ENCODE measurements at places on chromosomes 13 and 19. TPM values are rescaled to one million over a fixed set of nuclear protein-coding genes. Genes with fewer than 3 reads are reported as not detected.

Gene ZNF573
- total RNA-seq = 4.0 TPM

DNA sequence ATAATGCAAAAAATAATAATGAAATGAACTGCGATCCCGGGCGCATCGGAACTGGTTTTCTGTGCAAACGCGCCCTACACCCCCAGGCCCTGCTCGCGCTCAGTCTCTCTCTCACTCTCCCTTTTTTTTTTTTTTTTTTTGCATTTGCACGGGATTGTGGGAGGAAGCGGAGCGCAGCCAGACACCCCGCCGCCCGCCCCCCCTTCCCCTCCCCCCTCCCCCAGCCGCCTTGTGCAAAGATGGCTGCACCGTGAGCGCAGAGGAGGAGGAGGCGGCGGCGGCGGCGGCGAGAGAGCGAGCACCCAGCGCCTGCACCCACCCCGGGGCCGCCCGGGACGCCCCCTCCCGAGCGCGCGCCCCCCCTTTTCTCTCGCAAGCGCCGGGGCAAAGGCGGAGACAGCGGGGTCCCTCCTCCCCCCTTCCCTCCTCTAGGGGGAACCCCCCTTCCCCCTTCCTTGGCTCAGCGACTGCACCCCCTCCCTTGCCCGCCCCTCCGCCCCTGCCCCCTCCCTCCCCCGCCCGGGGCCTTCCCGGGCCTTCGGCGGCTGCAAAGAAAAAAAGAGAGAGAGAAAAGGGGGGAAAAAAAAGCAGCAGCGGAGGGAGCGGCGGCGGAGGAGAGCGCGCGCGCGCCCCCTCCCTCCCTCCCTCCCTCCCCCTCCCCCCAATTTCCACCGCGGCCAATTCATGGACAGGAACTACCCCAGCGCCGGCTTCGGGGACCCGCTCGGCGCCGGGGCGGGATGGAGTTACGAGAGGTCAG lies at the start of gene PRR12:
TSS of gene PRR12 (plus strand) at position 212 of the 760 bp plus-strand sequence. CDS start at position 685, 473 bp downstream.
- peak; percentile 62 for DNase-seq
- no peaks in the 10 kb centered on the region for H3K27me3 ChIP-seq
- peak within 1 kb of the TSS; percentile 77 for H3K4me3 ChIP-seq
- H3K36me3 ChIP-seq = peaks cover 22% of the 10 kb centered on the region
- peak within 1 kb of the TSS; percentile 94 for H3K27ac ChIP-seq

DNA sequence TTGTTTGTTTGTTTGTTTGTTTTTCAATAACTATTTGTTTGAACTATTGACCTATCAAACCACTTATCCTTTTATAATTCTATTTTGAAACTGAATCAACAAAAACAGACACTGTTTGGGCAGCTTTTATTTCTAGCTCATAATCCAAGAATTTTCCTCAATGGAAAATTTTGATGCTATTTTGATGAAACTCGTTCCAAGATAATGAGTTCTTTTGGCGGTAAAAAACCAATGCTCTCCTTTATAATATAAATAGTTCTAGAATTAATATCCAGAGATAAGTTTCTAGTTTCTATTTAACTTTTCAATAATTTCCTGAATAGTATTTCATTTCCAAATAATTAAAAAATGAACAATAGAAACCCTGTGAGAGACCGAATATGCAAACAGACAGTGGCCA lies 146.5 kb upstream of the EDNRB start:
- no peaks in the 10 kb centered on the region for H3K36me3 ChIP-seq
- no peak overlapping the region for H3K27ac ChIP-seq
- H3K27me3 ChIP-seq = no peaks in the 10 kb centered on the region
- no peak for DNase-seq
- H3K4me3 ChIP-seq = no peak overlapping the region

Gene MAB21L1
- total RNA-seq = 0.19 TPM

GRCh38 chr13:27038323-27038722 lies 133.3 kb downstream of the USP12 start:
- peaks cover 6% of the 10 kb centered on the region for H3K4me1 ChIP-seq
- no peaks in the 10 kb centered on the region for H3K27me3 ChIP-seq
- DNase-seq = no peak

DNA sequence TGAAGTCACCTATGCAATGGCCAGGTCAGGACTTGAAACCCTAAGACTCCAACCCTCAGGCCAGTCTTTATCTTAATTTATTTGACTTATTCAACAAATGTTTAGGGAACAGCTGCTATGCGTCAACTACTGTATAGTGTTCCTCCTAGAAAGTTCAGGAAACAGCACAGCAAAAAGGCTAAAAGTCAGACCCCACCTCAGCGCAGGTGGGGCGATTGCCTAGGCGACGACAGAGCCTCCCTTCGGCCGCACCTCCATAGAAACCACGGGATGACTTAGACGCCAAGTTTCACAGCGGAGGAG lies 502 bp downstream of the VRK3 start:
- peak overlapping the region; percentile 95 for H3K27ac ChIP-seq
- no peaks in the 10 kb centered on the region for H3K36me3 ChIP-seq
- H3K27me3 ChIP-seq = no peaks in the 10 kb centered on the region
- no peak for DNase-seq
- peak overlapping the region; percentile 93 for H3K4me3 ChIP-seq
- H3K4me1 ChIP-seq = peaks cover 5% of the 10 kb centered on the region

GRCh38 chr13:92989301-92989700 lies 237.3 kb upstream of the GPC6 start:
- no peaks in the 10 kb centered on the region for H3K27me3 ChIP-seq
- H3K4me1 ChIP-seq = no peaks in the 10 kb centered on the region
- H3K4me3 ChIP-seq = no peak overlapping the region
- no peak for DNase-seq
- H3K27ac ChIP-seq = no peak overlapping the region
- H3K36me3 ChIP-seq = no peaks in the 10 kb centered on the region

DNA sequence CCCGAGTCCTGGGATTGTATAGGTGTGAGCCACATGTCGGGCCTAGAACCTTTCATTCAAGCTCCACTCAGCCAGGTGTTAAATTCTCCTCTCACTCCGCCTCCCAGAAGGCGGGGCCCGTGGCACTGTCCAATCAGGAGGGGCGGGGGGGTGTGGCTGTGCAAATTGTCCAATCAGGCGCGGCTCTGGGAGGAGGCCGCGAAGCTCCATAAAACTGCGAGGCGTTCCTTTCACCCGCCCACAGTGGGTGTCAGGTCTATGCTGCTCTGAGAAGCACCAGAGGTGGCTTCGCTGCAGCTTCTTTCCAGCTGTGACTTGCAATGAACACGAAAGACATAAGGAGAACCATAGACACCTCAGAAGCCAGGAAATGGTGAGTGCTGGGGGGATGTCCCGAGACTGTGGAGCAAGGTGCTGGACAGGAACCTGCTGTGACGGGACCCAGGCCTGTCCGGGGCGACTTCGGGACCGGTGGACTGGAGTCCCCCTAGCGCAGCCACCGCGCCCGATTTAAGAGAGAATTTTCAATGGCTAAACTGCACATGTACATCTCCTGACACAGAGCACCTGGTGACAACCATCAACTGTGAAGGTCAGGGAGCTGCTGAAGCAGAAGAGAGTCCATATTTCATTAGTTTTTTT lies 3.0 kb upstream of the ZNF136 start:
- DNase-seq = no peak
- no peaks in the 10 kb centered on the region for H3K4me1 ChIP-seq
- H3K4me3 ChIP-seq = no peak overlapping the region
- H3K36me3 ChIP-seq = peaks cover 3% of the 10 kb centered on the region
- no peaks in the 10 kb centered on the region for H3K27me3 ChIP-seq

GRCh38 chr13:91101381-91101780 lies 246.1 kb upstream of the MIR17HG start:
- DNase-seq = no peak
- no peak overlapping the region for H3K4me3 ChIP-seq
- no peak overlapping the region for H3K27ac ChIP-seq
- H3K27me3 ChIP-seq = no peaks in the 10 kb centered on the region
- no peaks in the 10 kb centered on the region for H3K36me3 ChIP-seq
- H3K4me1 ChIP-seq = no peaks in the 10 kb centered on the region

DNA sequence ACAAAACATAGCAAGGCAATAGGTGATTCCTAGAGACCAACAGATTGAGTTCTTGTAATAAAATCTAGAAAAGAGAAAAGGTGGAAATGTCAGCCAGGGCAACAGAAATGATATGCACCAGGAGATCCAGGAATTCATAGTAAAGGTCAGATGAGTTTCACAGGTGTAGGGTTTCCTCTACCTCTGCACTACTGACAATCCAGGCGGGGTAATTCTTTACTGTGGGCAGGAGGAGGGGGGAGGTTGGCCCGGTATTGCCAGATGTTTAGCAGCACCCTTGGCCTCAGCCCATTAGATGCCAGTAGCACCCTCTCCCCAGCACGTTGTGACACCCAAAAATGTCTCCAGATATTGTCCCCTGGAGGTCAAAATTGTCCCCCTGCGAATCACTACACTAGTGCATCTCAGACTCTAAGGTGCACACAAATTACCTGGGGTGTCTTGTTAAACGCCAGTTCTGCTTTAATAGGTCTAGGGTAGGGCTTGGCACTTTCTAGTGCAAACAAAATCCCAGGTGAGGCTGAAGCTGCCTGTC lies 3.5 kb upstream of the UBAC2 start:
- H3K36me3 ChIP-seq = no peaks in the 10 kb centered on the region
- no peak overlapping the region for H3K27ac ChIP-seq
- no peak overlapping the region for H3K4me3 ChIP-seq

GRCh38 chr13:110319397-110319773 lies 12.3 kb downstream of the COL4A2 start:
- no peak overlapping the region for H3K4me3 ChIP-seq
- DNase-seq = no peak
- no peaks in the 10 kb centered on the region for H3K36me3 ChIP-seq
- H3K4me1 ChIP-seq = peaks cover 75% of the 10 kb centered on the region
- H3K27ac ChIP-seq = peak overlapping the region; percentile 88

Gene NR2F6
- 75.5 TPM for total RNA-seq

DNA sequence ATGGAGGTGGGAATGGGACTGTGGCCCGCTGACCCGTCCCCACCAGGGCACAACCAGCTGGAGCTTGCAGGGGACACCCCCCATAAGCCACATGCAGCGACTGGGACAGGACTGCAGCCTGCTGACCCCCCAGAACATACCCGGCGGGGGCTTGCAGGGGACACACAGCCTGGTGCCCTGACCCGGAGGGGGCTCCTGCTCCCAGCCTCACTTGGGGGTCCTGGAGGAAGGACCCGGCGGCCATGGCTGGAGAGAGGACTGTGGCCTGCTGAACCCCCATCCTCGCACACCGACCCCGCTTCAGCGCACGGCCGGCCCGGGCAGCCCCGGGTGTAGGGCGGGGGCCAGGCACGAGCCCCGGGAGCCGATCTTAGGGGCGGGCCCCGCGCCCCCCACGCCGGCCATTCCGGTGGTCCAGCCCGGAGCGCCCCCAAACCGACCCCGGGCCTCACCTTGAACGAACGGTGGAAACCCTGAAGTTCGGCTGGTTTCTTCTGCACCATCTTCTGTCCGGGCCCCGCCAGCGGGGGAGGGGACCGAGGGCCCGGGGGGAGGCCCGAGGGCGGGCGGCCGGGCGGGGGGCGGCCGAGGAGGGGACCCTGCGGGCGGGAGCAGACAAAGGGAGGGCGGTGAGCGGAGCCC lies 574 bp downstream of the MKNK2 start:
- no peaks in the 10 kb centered on the region for H3K27me3 ChIP-seq
- H3K4me1 ChIP-seq = peaks cover 62% of the 10 kb centered on the region
- DNase-seq = no peak
- peak overlapping the region; percentile 93 for H3K27ac ChIP-seq
- peaks cover 25% of the 10 kb centered on the region for H3K36me3 ChIP-seq

DNA sequence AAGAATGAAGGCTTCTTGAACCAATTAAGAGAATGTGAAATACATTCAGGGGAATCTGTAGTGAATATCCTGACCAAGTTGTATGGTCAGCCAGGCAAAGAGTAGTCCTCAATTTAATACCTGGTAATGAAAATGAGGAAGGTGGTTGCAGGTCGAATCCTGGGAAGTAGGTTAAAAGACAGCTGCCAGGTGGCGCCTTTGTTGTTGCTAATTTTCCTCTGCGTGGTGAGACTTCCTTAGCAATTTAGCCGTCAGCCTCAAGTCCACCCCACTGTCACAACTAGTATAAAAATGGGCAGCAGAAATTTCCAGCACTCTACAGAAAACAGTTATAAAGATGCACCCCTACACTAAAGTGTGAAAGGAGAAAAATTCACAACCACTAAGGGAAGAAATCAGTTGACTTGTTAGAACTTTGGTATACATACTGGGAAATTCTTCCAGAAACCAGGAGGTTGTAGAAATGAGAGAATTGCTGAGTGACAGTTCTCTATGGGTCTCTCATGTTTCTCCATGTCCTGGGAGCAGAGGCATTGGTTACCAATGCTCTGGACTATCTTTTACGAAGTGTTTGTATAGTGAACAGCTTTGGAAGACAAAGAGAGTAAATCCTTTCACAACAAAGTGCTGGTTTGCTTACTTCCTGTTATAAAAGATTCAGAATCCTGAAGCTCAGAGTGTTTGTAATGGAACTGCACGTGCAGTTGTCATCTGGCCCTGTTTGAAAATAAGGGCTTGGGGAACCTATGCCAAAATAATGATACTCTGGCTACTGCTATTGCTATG lies 235.9 kb downstream of the NHLRC3 start:
- no peaks in the 10 kb centered on the region for H3K27me3 ChIP-seq
- H3K4me1 ChIP-seq = peaks cover 3% of the 10 kb centered on the region
- H3K36me3 ChIP-seq = no peaks in the 10 kb centered on the region
- no peak overlapping the region for H3K4me3 ChIP-seq
- no peak for DNase-seq

DNA sequence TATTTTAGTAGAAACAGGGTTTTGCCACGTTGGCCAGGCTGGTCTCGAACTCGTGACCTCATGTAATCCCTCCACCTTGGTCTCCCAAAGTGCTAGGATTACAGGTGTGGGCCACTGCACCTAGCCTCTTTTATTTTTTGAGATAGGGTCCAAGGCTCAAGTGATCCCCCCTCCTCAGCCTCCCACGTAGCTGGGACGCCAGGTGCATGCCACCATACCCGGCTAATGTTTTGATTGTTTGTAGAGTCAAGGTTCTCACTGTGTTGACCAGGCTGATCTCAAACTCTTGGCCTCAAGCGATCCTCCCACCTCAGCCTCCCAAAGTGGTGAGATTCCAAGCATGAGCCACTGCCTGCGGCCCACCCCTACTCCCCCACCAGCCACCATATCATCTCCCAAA lies 6.3 kb downstream of the SLC7A9 start:
- H3K27ac ChIP-seq = no peak overlapping the region
- no peaks in the 10 kb centered on the region for H3K27me3 ChIP-seq
- no peak for DNase-seq
- H3K4me1 ChIP-seq = no peaks in the 10 kb centered on the region

DNA sequence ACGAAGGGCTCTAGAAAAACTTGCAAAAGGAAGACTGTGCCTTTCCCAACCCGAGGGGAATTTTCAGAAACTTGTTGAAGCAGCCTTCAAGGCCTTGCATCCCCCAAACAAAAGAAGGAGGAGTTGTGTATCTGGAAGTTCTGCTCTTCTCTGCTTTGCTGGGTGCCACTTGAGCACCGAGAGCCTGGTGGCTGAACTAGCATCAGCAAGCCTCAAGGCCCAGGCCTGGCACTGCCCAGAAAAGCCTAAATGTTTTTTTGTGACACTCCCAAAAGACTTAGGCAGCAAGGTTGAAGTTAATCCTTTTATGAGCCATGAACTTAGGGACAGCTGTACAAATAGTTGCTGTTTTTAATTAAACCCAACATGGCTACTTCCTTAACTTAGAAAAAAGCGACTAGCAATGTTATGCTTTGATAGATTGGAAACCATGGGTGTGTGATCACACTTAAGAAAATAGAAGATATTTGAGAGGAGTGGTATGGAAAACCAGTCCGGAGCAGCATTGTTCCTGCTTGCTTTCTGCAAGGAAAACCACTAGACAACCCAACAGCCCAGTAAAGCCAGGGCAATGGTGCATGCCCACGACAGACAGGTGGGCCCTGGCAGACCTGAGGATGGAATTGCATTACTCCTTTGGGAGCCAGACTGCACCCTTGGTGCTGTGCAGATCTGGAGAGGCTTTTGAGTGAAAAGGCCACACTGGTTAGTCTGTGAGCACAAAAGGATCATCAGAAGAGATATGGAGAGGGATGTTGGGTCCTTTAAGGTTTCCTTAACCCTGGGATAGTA lies 788 bp upstream of the DLEU7 start:
- no peak overlapping the region for H3K4me3 ChIP-seq
- H3K27ac ChIP-seq = no peak overlapping the region
- no peaks in the 10 kb centered on the region for H3K36me3 ChIP-seq
- H3K27me3 ChIP-seq = peaks cover 37% of the 10 kb centered on the region
- H3K4me1 ChIP-seq = peaks cover 12% of the 10 kb centered on the region

Measured in heart left ventricle (tissue), 16 donors.